ENCODE measurements at places on chromosomes 16 and 17.
A peak's percentile ranks its signal among the peaks of the same experiment; 100 is the strongest.

- no peak for DNase-seq
Observed at GRCh38 chr17:418421-418751, 65.8 kb upstream of the RPH3AL start.

GRCh38 chr16:64398793-64399192 is 723.1 kb downstream of the CDH11 start:
- DNase-seq: no peak

GRCh38 chr17:48860034-48860433 is 29.2 kb downstream of the CALCOCO2 start:
- DNase-seq: no peak

- no peak for DNase-seq
Observed at GRCh38 chr16:56352351-56353053, 72.8 kb downstream of the AMFR start.

- DNase-seq: peak; percentile 69
Observed at GRCh38 chr17:65750631-65751115, 189.2 kb upstream of the AXIN2 start.

DNA sequence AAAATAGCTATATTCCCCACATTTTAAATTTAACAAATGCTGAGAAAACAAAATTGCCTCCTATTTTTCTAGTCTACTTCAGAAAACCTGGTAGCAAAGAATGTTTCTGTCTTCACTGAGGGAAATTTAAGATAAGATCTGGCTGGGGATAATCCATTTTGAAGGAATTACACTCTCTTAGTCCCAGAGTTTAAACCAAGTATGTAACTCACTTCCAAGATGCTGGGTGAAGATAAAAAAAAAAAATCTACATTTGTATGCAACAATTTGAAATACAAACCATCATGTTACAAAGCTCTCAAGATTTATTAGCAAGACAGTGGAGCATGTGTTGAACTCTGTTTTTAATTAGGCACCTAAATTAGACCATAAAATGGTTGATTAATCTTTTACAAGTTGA is 5.7 kb downstream of the HS3ST3B1 start:
- DNase-seq: no peak
